A549 treated with DMSO at 1 μM for 4 hours (cell line): ENCODE measurements at places on chromosomes 1 and 21. TPM values are rescaled to one million over a fixed set of nuclear protein-coding genes. Genes with fewer than 3 reads are reported as not detected.

IKBKE gene
- 8.0 to 9.2 TPM (median 8.4 TPM) in 5 replicates for total RNA-seq

KCNC4 gene
- total RNA-seq = 2.7 to 4.2 TPM (median 3.6 TPM) in 5 replicates

KRTAP11-1 gene
- not detected in 5 replicates for total RNA-seq

LCE3E gene
- total RNA-seq = not detected in 5 replicates

AGMAT gene
- 5.7 to 8.6 TPM (median 7.8 TPM) in 5 replicates for total RNA-seq

DPYD gene
- total RNA-seq = 1.7 to 3.2 TPM (median 2.3 TPM) in 5 replicates

PGBD2 gene
- 4.2 to 5.3 TPM (median 4.7 TPM) in 5 replicates for total RNA-seq

LCE4A gene
- not detected in 5 replicates for total RNA-seq

SPRR2G gene
- not detected in 5 replicates for total RNA-seq

YOD1 gene
- 5.4 to 8.0 TPM (median 6.9 TPM) in 5 replicates for total RNA-seq

GJB3 gene
- total RNA-seq = 5.4 to 8.1 TPM (median 6.1 TPM) in 5 replicates

GJC2 gene
- total RNA-seq = 0.28 to 0.42 TPM (median 0.39 TPM) in 5 replicates

CD1D gene
- total RNA-seq = 0.05 TPM in 1 of 5 replicates, not detected in the others

LGR6 gene
- 0.40 to 0.75 TPM (median 0.61 TPM) in 5 replicates for total RNA-seq

KCNA3 gene
- total RNA-seq = not detected in 5 replicates

NUP210L gene
- not detected in 5 replicates for total RNA-seq

ZNF362 gene
- total RNA-seq = 8.4 to 12.2 TPM (median 10.4 TPM) in 5 replicates

FAM151A gene
- not detected in 5 replicates for total RNA-seq
